ENCODE measurements at places on chromosomes 1 and 21. TPM values are rescaled to one million over a fixed set of nuclear protein-coding genes. Genes with fewer than 3 reads are reported as not detected.

GRCh38 chr1:15475752-15476314 lies at the start of gene CELA2B:
CELA2B (plus strand) TSS chr1:15476104; CDS start chr1:15476126, 22 bp downstream.
- no peak within 1 kb of the TSS for H3K27ac ChIP-seq
- no peaks in the 10 kb centered on the region for H3K27me3 ChIP-seq
- no peaks in the 10 kb centered on the region for H3K36me3 ChIP-seq
- no peak within 1 kb of the TSS for H3K4me3 ChIP-seq

- peak overlapping the region; percentile 42 for H3K4me3 ChIP-seq
- DNase-seq = no peak
- peaks cover 4% of the 10 kb centered on the region for H3K27me3 ChIP-seq
- H3K36me3 ChIP-seq = no peaks in the 10 kb centered on the region
- H3K27ac ChIP-seq = no peak overlapping the region
Measured at GRCh38 chr1:1357871-1358432, 403 bp downstream of the MXRA8 start.

DNA sequence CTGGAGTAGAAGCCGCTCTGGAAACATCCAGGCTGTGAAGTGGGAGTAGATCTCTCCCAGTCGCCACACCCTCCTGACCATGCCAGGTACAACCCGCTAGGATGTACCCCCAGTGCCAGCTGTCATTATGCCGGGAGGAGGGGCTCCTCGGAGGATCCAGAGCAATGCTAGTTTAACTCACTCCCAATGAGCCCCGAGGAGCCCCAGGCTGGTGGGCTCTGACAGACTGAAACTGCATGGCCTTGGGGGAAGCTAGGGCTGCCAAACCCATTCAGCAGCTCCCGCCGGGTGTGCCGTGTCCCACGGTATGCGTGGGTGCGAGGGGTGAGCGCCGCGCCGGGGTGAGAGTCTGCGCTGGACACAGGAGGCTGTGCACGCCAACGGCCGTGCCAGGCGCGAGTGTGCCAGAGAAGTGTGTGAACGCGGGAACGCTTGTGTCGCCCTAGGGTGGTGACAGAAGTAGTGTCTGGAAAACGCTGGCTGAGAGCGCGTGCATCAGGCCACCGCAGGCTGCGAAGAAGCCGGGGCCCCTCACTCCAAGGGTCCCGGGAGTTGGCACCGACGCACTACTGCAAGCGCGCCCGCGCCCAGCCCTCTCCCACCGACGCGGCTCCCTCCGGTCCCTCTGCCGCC lies 177.1 kb upstream of the EDN2 start:
- H3K4me1 ChIP-seq = no peaks in the 10 kb centered on the region
- peak overlapping the region; percentile 88 for H3K4me3 ChIP-seq

GRCh38 chr1:33121728-33122127 lies 40.8 kb downstream of the AZIN2 start:
- peaks cover 8% of the 10 kb centered on the region for H3K36me3 ChIP-seq
- H3K27ac ChIP-seq = no peak overlapping the region
- H3K4me3 ChIP-seq = no peak overlapping the region
- H3K27me3 ChIP-seq = no peaks in the 10 kb centered on the region
- no peak for DNase-seq

GRCh38 chr1:220164116-220164515 lies 70.2 kb downstream of the IARS2 start:
- H3K27ac ChIP-seq = no peak overlapping the region
- no peak overlapping the region for H3K4me3 ChIP-seq
- no peaks in the 10 kb centered on the region for H3K4me1 ChIP-seq
- H3K36me3 ChIP-seq = peaks cover 11% of the 10 kb centered on the region

DNA sequence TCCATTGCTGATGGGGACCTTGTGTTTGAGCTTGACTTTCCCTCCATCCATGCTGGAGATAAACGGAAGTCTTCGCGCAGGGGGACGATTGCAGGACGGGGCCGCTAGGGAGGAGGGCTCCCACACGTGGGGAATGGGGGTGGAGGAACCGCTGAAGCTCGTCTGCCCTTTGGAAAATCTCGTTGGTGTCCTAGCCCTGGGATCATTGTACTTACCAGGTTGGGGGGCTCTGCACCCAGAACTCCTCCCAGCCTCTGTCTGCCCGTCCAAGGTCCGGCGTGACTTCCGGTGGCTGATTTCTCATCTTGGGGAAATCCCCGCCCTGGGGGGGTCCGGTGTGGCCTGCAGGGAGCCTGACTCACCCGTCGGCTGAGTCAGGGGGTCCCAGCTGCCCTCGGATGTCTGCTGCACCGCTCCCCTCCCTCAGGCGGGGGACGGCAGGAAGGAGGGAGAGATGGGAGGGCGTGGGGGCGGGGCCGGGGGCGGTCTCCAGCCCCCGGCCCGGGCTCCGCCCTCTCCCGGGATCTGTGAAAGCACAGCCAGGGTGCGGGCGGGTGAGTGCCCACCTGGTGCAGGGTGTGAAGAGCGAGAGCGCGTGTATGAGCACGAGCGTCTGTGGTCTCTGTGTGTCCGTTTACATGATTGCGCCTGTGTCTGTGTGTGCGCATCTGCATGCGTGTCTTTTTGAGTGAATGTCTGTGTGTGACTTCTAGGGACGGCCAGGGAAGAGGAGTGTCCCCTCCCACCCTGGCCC lies 35.8 kb downstream of the PIK3CD start:
- no peak overlapping the region for H3K27ac ChIP-seq
- peaks cover 9% of the 10 kb centered on the region for H3K27me3 ChIP-seq
- 0 out of 2 replicates have a peak, but pooled peaks cover 3% of the 10 kb centered on the region for H3K4me1 ChIP-seq
- H3K36me3 ChIP-seq = peaks cover 5% of the 10 kb centered on the region

- no peak overlapping the region for H3K4me3 ChIP-seq
- H3K36me3 ChIP-seq = no peaks in the 10 kb centered on the region
- no peak for DNase-seq
Measured at GRCh38 chr1:39648496-39648895, 9.1 kb upstream of the HEYL start.

DNA sequence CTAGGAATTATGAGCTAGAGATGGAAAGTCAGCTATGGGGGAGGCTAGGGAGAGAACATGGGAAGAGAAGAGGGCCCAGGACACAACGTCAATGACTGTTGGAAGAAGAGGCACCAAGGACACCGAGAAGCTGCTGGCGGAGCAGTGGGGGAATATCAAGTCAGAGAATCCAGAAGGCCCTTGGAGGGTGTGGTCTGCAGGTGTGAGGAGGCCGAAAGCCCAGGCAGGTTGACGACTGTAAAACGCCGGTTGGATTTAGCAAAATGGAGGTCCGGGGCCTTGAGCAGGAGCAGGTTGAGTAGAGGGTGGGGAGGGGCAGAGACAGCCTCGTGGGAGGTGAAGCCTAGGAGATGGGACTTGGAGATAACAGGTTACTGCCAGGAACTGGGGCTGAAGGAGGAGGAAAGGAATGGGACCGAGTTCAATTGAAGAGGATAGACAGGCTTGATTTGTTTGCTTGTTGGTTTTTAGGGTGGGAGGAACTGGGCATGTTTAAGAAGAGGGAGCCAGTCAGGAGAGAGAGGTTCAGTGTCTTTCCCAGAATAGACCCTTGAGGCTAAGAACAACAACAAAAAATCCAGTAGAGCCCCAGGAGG lies 35.1 kb downstream of the EDN2 start:
- H3K4me1 ChIP-seq = no peaks in the 10 kb centered on the region
- no peak overlapping the region for H3K4me3 ChIP-seq
- no peak overlapping the region for H3K27ac ChIP-seq
- DNase-seq = no peak

- peaks cover 5% of the 10 kb centered on the region for H3K36me3 ChIP-seq
- H3K27ac ChIP-seq = no peak overlapping the region
- no peak overlapping the region for H3K4me3 ChIP-seq
- no peak for DNase-seq
Measured at GRCh38 chr1:167263819-167264464, 43.3 kb downstream of the POU2F1 start.

DNA sequence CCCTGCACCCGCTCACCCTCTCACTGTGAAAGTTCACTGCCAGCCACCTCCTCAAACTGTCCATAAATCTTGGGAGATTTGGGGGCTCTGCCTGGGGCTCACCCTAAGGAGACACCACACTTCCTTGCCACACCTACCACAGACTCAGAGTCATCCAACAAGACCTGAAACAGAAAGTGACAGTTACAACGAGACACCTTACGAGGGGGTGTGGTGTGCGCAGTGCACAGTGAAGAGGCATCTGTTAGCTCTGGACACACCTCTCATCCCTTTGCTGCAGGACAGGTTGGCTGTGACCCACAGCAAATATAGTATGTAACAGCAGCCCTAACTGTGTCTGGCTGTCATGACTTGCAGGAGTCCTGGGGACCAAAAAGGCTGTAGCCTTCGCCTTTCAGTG lies 190.2 kb downstream of the NR5A2 start:
- H3K27ac ChIP-seq = no peak overlapping the region
- H3K36me3 ChIP-seq = no peaks in the 10 kb centered on the region
- H3K27me3 ChIP-seq = no peaks in the 10 kb centered on the region
- DNase-seq = no peak

GRCh38 chr1:214551436-214552173 lies at the start of gene PTPN14:
PTPN14 (minus strand) TSS chr1:214551602; CDS start chr1:214464803, 86,799 bp downstream.
- H3K36me3 ChIP-seq = no peaks in the 10 kb centered on the region
- H3K27me3 ChIP-seq = no peaks in the 10 kb centered on the region
- peaks cover 7% of the 10 kb centered on the region for H3K4me1 ChIP-seq
- H3K27ac ChIP-seq = peak within 1 kb of the TSS; percentile 99
- DNase-seq = peak; percentile 96

DNA sequence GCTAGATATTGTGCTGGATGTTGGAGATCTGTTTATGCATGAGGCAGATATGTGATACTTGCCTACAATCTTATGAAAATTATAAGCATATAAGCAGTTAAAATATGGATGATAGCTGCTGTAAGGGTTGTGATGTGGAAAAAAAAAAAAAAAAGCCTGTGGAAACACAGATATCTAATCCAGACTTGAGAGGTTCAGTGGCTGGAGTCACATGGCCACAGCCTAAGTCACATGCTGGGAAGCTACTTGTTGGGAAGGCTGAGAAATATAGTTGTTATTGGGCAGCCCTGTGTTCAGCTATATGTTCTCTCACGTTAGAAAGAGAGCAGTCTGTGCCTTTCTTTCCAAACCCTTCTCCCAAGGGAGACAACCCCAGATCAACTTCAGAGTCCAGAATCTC lies 15.1 kb downstream of the RAVER2 start:
- H3K4me3 ChIP-seq = no peak overlapping the region
- DNase-seq = no peak
- no peaks in the 10 kb centered on the region for H3K4me1 ChIP-seq

- H3K4me1 ChIP-seq = 0 out of 2 replicates have a peak, but pooled peaks cover 3% of the 10 kb centered on the region
- H3K27me3 ChIP-seq = no peaks in the 10 kb centered on the region
- H3K27ac ChIP-seq = no peak overlapping the region
- H3K36me3 ChIP-seq = no peaks in the 10 kb centered on the region
Measured at GRCh38 chr1:175221557-175222175, 29.1 kb upstream of the KIAA0040 start.

PTGER3 gene
- 0.26 TPM for total RNA-seq

RGS18 gene
- not detected for total RNA-seq

Measured in H9 (cell line).